Neural crest cell (in vitro differentiated cells): ENCODE measurements at places on chromosomes 4 and X. TPM values are rescaled to one million over a fixed set of nuclear protein-coding genes. Genes with fewer than 3 reads are reported as not detected.

The EGFL6 gene
- total RNA-seq, result 0.11 TPM in 1 of 2 replicates, not detected in the other

DNA sequence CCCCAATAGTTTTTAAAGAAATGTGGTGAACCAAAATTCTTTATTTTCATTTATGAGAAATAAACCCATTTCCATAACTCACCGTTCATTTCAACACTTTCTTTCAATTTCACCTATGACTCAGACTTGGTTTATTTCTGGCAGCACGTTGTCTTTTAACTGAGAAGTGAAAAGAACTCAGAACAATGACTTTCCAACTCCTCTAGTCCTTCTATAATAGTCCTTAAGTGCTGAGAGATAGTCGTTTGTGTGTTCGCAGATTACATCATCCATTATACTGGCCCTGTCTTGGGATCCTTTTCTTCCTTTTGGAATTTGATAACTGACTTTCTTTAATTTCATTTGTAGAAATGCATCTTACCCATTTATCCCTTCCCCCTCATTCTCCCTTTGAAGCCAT, 113.6 kb downstream of the GLUD2 start:
- no peak for DNase-seq
- H3K27ac ChIP-seq, result peak overlapping the region; percentile 22
- H3K27me3 ChIP-seq, result no peaks in the 10 kb centered on the region
- peaks cover 5% of the 10 kb centered on the region for H3K36me3 ChIP-seq
- H3K4me3 ChIP-seq, result peak overlapping the region; percentile 0

GRCh38 chr4:150033081-150033480, 45.2 kb upstream of the DCLK2 start:
- H3K36me3 ChIP-seq, result peaks cover 2% of the 10 kb centered on the region
- no peak overlapping the region for H3K4me3 ChIP-seq
- no peaks in the 10 kb centered on the region for H3K27me3 ChIP-seq

- no peak overlapping the region for H3K27ac ChIP-seq
- H3K27me3 ChIP-seq, result no peaks in the 10 kb centered on the region
- no peak for DNase-seq
- no peaks in the 10 kb centered on the region for H3K4me1 ChIP-seq
- no peaks in the 10 kb centered on the region for H3K36me3 ChIP-seq
- H3K4me3 ChIP-seq, result no peak overlapping the region
These were observed 621.0 kb downstream of the TECRL start for GRCh38 chr4:63788271-63788670.

GRCh38 chrX:11770320-11770719, 12.3 kb downstream of the MSL3 start:
- H3K4me1 ChIP-seq, result no peaks in the 10 kb centered on the region
- H3K4me3 ChIP-seq, result no peak overlapping the region
- H3K36me3 ChIP-seq, result peaks cover 6% of the 10 kb centered on the region
- no peaks in the 10 kb centered on the region for H3K27me3 ChIP-seq
- H3K27ac ChIP-seq, result no peak overlapping the region

DNA sequence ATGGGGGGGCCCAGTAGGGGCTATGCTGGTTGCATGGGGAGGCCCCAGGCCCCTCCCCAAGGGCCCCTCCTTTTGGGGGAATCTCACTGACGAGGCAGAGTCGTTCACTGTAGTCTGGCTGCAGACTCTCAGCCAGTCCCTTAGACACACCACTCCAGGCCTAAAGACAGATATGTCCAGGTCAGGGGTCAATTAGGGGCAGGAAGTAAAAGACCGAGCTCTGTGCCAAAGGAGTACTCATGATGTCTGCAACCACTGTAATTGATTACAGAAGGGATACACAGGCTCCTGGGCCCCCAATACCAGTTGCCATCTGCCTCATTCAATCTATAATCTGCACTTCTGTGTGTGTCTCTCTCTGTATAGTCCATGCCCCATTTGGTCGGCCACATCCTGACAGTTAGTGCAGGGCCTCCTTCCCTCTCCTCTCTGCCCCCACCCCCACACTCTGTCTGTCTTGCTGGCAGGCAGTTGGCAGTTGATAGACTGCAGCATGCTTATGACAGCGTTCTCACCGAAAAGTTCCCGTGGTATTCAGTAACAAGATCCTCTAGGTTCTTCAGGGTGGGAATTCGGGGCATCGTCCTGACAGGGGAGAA, 1.3 kb upstream of the CXorf65 start:
- peaks cover 2% of the 10 kb centered on the region for H3K36me3 ChIP-seq
- peak overlapping the region; percentile 44 for H3K4me3 ChIP-seq
- H3K4me1 ChIP-seq, result peaks cover 45% of the 10 kb centered on the region
- peak overlapping the region; percentile 83 for H3K27ac ChIP-seq

- peak overlapping the region; percentile 78 for H3K27ac ChIP-seq
- H3K4me1 ChIP-seq, result peaks cover 9% of the 10 kb centered on the region
- H3K36me3 ChIP-seq, result peaks cover 17% of the 10 kb centered on the region
- no peak for DNase-seq
These were observed 48.4 kb downstream of the BCORL1 start for GRCh38 chrX:130030826-130031225.

The EPGN gene
- 0.63 TPM in 1 of 2 replicates, not detected in the other for total RNA-seq

GRCh38 chr4:110454441-110454840, 21.5 kb upstream of the ENPEP start:
- H3K4me1 ChIP-seq, result no peaks in the 10 kb centered on the region
- H3K27me3 ChIP-seq, result no peaks in the 10 kb centered on the region
- H3K36me3 ChIP-seq, result no peaks in the 10 kb centered on the region
- no peak overlapping the region for H3K27ac ChIP-seq
- no peak overlapping the region for H3K4me3 ChIP-seq

DNA sequence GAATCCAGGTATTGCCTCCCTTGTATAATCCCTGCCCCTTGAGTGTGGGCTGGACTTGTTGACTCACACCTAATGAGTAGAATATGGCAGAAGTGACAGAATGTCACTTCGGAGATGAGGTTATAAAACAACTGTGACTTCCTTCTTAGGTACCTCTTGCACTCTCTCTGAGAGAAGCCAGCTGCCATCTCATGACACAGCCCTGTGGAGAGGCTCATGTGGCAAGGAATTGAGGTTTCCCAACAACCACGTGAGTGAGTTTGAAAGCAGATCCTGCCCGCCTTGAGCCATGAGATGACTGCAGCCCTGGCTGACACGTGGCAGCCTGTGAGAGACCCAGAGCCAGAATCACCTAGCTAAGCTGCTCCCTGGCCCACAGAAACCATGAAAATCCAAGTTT, 13.5 kb downstream of the ASB11 start:
- no peaks in the 10 kb centered on the region for H3K36me3 ChIP-seq
- no peak for DNase-seq
- H3K27me3 ChIP-seq, result peaks cover 3% of the 10 kb centered on the region

The TMSB15C gene
- total RNA-seq, result 18.7 and 23.2 TPM in 2 replicates

DNA sequence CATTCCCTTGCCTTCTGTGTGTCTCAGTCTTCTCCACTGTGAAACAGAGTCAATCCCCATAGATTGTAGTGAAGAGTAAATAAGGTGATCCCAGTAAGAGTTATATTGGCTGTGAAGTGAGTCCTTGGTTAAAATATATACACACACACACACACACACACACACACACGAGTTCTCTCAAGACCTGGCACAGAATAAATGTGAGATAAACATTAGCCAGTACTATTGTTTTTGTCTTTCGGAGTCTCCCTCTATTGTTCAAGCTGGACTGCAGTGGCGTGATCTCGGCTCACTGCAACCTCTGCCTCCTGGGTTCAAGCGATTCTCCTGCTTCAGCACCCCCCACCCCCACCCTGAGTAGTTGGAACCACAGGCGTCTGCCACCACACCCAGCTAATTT, 44.8 kb upstream of the FAM156A start:
- DNase-seq, result no peak
- peaks cover 8% of the 10 kb centered on the region for H3K4me1 ChIP-seq
- H3K27ac ChIP-seq, result no peak overlapping the region
- H3K27me3 ChIP-seq, result no peaks in the 10 kb centered on the region

DNA sequence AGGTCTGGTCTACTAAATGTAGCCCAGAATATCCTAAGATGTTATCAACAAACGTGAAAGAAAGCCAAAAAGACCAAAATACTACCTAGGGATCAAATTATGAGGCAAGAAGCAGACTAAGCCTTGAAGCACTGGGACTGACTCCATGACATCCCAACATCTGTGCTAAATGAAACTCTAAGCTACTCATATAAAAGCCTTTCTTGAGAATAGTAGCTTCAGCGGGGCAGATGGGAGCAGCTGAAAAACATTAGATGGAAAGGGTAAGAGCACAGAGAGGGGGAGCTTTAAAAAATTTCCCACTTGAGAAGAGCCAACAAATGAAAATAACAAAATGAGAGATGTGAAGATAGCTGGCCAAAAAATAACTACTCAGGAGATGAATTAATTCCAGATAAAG, 81.7 kb downstream of the MAD2L1 start:
- no peak overlapping the region for H3K27ac ChIP-seq
- no peaks in the 10 kb centered on the region for H3K27me3 ChIP-seq
- no peaks in the 10 kb centered on the region for H3K36me3 ChIP-seq
- no peak overlapping the region for H3K4me3 ChIP-seq
- DNase-seq, result no peak
- H3K4me1 ChIP-seq, result peaks cover 16% of the 10 kb centered on the region

DNA sequence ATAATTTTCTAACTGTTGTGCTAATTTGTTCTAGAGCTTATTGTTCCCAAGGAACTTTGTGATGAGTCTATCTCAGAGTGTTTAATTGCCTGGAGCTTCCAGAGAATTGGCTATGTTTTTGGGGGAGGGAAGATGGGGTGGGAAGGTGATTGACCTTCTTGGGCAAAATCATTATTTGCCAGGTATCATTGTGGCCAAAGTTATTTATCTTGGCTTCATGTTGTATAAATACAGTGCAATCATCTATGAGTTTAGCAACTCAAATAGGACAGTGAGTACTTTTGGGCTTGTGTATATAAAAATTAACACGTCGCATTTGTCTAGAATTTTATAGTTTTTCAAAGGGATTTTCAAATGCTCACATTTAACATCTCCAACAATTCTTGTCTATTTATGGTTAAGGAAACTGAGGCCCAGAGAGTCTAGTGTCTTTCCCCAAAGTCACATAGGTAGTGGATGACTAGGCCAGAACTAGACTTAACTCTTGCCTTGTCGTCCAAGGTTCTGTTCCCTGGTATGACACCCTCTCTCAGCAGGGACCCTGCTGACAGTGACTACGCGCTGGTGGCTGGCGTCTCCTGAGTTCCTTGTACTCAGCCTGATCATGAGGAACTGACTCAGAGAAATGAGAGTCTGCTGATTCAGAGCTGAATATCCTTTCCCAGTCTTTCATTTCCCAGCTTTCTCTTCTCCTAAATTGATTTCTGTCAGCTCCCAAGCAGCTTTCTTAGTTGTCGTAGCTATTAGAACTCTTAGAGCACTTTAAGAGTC, 27.7 kb downstream of the FNIP2 start:
- H3K4me3 ChIP-seq, result no peak overlapping the region
- no peaks in the 10 kb centered on the region for H3K27me3 ChIP-seq
- H3K4me1 ChIP-seq, result peaks cover 4% of the 10 kb centered on the region
- H3K27ac ChIP-seq, result no peak overlapping the region
- H3K36me3 ChIP-seq, result no peaks in the 10 kb centered on the region
- DNase-seq, result no peak

GRCh38 chr4:94346541-94346940, 3.9 kb upstream of the HPGDS start:
- H3K36me3 ChIP-seq, result no peaks in the 10 kb centered on the region
- H3K4me3 ChIP-seq, result no peak overlapping the region
- H3K4me1 ChIP-seq, result peaks cover 7% of the 10 kb centered on the region

- peaks cover 3% of the 10 kb centered on the region for H3K36me3 ChIP-seq
- no peaks in the 10 kb centered on the region for H3K4me1 ChIP-seq
- H3K27ac ChIP-seq, result peak overlapping the region; percentile 12
- no peak overlapping the region for H3K4me3 ChIP-seq
These were observed 52.4 kb upstream of the NDP start for GRCh38 chrX:44025555-44025954.

DNA sequence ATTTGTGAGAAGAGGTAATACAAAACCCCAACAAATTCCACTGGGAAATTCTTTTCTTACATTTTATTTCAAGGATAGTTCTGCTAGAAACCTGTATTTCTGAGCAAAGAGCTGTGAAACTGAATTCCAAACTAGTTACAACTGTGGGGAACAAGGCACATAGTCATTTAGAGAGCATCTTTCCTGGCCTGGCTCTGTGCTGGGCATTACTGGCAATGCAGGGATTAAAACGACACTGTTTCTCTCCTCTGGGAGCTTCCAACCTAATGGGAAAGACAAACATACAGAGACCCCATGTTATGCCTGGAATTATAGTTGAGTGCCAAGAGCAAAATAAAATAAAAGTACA, 36.5 kb downstream of the SUPT20HL1 start:
- H3K36me3 ChIP-seq, result no peaks in the 10 kb centered on the region
- DNase-seq, result no peak
- H3K27ac ChIP-seq, result no peak overlapping the region
- H3K27me3 ChIP-seq, result peaks cover 24% of the 10 kb centered on the region

The UXT gene
- total RNA-seq, result 93.7 and 95.7 TPM in 2 replicates

DNA sequence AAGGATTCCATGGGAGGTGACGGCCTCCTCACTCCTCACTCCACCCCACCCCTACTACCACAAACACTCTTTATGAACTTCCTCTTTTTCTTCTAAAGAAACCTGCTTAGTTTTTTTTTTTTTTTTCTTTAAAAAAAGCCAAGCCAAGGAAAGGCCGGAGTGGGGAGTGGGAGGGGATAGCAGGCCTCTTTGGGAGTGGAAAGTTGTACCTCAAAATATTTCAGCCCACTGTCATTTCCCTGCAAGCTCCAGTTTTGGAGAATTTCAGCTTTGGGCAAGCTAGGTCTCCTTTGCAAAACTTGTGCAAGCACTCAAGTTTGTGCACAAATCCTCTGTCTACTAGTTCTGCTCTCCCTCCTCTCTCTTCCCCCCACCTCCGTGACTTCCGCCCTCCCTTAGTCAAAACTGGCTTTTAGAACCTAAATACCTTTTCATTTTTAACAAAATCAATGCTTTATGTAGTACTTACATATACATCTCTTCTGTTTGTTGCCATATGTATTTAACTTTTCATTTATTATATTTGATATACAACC, 512 bp upstream of the ANTXR2 start:
- H3K4me3 ChIP-seq, result peak overlapping the region; percentile 96
- peaks cover 2% of the 10 kb centered on the region for H3K36me3 ChIP-seq
- no peaks in the 10 kb centered on the region for H3K27me3 ChIP-seq
- peaks cover 24% of the 10 kb centered on the region for H3K4me1 ChIP-seq
- DNase-seq, result no peak

- no peak for DNase-seq
- no peaks in the 10 kb centered on the region for H3K27me3 ChIP-seq
- H3K4me1 ChIP-seq, result no peaks in the 10 kb centered on the region
These were observed 29.2 kb downstream of the SULT1E1 start for GRCh38 chr4:69830560-69831269.

The ATP6AP1 gene
- total RNA-seq, result 78.2 and 79.8 TPM in 2 replicates

DNA sequence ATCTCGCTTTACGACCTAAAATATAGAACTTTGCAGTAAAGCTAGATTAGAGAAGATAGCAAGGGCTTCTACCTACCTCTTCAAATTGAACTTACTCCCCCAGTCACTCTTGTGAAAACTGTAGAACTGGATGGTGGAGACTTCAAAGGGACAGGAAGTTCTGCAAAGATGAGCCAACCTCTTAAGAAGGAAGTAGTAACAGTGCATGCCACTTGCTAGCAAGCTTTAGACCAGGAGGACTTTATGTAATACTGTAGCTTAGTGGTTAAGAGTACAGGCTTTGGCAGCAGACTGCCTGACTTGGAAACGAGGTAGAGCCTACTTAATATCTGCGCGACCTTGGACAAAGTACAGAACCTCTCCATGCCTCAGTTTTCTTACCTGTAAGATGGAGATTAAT, 27.5 kb upstream of the VBP1 start:
- no peak overlapping the region for H3K27ac ChIP-seq
- peaks cover 5% of the 10 kb centered on the region for H3K36me3 ChIP-seq
- H3K27me3 ChIP-seq, result peaks cover 9% of the 10 kb centered on the region
- no peak overlapping the region for H3K4me3 ChIP-seq
